ENCODE measurements at places on chromosomes 2 and 18. TPM values are rescaled to one million over a fixed set of nuclear protein-coding genes. Genes with fewer than 3 reads are reported as not detected.

Gene SMAD2
- polyA plus RNA-seq: 85.6 TPM

Gene TYMS
- 138 TPM for polyA plus RNA-seq

Gene MYOM1
- polyA plus RNA-seq: 8.9 TPM

Gene C2orf15
- 10.0 TPM for polyA plus RNA-seq

Gene AKAIN1
- not detected for polyA plus RNA-seq

Gene ASPRV1
- 4.4 TPM for polyA plus RNA-seq

Gene ASIC4
- polyA plus RNA-seq: 0.21 TPM

Gene STPG4
- polyA plus RNA-seq: 0.30 TPM

Gene SP140L
- 7.6 TPM for polyA plus RNA-seq

Gene FRZB
- 8.0 TPM for polyA plus RNA-seq

Gene CHRND
- 0.71 TPM for polyA plus RNA-seq

Gene AAK1
- 26.4 TPM for polyA plus RNA-seq

Gene NDUFS1
- 70.7 TPM for polyA plus RNA-seq

Gene TLX2
- polyA plus RNA-seq: 0.13 TPM

Gene CROCC2
- 0.04 TPM for polyA plus RNA-seq

Gene NOSTRIN
- 37.4 TPM for polyA plus RNA-seq

Gene NPPC
- polyA plus RNA-seq: 0.22 TPM

Gene FAM124B
- polyA plus RNA-seq: 2.5 TPM

Gene SEMA4F
- 8.7 TPM for polyA plus RNA-seq

Gene DYNAP
- 0.12 TPM for polyA plus RNA-seq

Gene GBX2
- 0.39 TPM for polyA plus RNA-seq

Gene SPEG
- 13.1 TPM for polyA plus RNA-seq

Data from renal pelvis (tissue), 12 donors.